ENCODE measurements at places on chromosomes 7 and 10. TPM values are rescaled to one million over a fixed set of nuclear protein-coding genes. Genes with fewer than 3 reads are reported as not detected.

GRCh38 chr10:75070961-75071428 lies 40.5 kb upstream of the SAMD8 start:
- no peak for DNase-seq
- H3K4me3 ChIP-seq = no peak overlapping the region
- no peaks in the 10 kb centered on the region for H3K36me3 ChIP-seq
- no peaks in the 10 kb centered on the region for H3K4me1 ChIP-seq
- no peak overlapping the region for H3K27ac ChIP-seq

The SMO gene
- total RNA-seq = 0.22 TPM

The CALHM1 gene
- total RNA-seq = not detected

DNA sequence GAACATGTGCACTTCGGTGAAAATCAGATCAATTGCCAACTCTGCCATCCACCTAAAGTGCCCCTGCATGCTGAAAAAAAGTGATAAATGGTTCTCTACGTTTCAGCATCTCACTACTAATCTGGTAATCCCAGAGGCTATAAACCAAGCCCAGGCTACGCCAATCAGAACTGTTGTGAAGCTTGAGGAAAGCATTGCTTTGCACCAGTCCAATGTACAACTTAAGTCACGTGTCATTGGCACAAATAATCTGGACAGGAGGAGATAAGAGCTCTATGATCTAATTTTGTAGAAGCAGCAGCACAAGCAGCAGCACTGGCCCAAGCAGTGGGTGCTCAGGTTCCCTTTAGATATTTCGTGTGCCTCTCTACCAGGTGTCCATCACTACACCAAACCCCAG lies 4.4 kb upstream of the EGR2 start:
- DNase-seq = no peak
- H3K4me3 ChIP-seq = no peak overlapping the region
- H3K36me3 ChIP-seq = no peaks in the 10 kb centered on the region
- H3K4me1 ChIP-seq = peaks cover 8% of the 10 kb centered on the region
- H3K27ac ChIP-seq = no peak overlapping the region

DNA sequence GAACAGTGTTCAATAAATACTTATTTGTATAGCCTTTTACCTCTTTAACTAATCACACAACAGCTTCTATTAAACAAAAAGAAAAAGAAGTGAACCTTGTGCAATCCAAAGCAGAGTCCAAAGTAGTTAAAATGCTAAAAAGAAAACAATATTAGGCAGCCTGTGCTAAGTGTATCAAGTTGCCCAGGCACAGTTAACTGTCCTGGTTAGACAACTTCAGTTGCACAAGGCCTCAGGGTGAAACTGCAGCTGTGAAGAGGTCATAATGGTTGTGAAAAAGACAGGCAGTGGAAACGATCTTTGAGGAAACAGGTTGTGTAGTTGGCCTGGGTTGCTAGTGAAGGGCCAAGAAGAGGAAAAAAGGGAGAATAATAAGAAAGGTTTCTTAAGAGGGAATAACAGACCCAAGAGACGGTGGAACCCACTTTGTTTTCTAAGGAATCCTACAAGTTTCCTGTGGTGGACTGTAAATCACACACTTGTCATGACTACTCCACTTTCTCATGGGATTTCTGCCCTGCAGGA lies 6.0 kb upstream of the CROT start:
- no peaks in the 10 kb centered on the region for H3K36me3 ChIP-seq
- H3K4me1 ChIP-seq = no peaks in the 10 kb centered on the region
- H3K27me3 ChIP-seq = no peaks in the 10 kb centered on the region
- H3K4me3 ChIP-seq = no peak overlapping the region

GRCh38 chr7:56110611-56111010 lies 4.3 kb upstream of the CHCHD2 start:
- no peaks in the 10 kb centered on the region for H3K36me3 ChIP-seq
- H3K27ac ChIP-seq = no peak overlapping the region
- H3K4me3 ChIP-seq = no peak overlapping the region
- no peak for DNase-seq
- peaks cover 8% of the 10 kb centered on the region for H3K4me1 ChIP-seq

- H3K27ac ChIP-seq = no peak overlapping the region
- H3K4me1 ChIP-seq = no peaks in the 10 kb centered on the region
- no peaks in the 10 kb centered on the region for H3K36me3 ChIP-seq
- H3K4me3 ChIP-seq = no peak overlapping the region
Measured at GRCh38 chr10:106169241-106169640, 995.3 kb downstream of the SORCS1 start.

The GPR141 gene
- total RNA-seq = not detected

GRCh38 chr7:64884085-64884912 lies 18.8 kb upstream of the ZNF273 start:
- peaks cover 17% of the 10 kb centered on the region for H3K27me3 ChIP-seq
- H3K36me3 ChIP-seq = no peaks in the 10 kb centered on the region
- DNase-seq = peak; percentile 7

The MCM10 gene
- 0.08 TPM for total RNA-seq

- no peak for DNase-seq
- peaks cover 5% of the 10 kb centered on the region for H3K27me3 ChIP-seq
- no peaks in the 10 kb centered on the region for H3K4me1 ChIP-seq
- H3K27ac ChIP-seq = no peak overlapping the region
- no peak overlapping the region for H3K4me3 ChIP-seq
Measured at GRCh38 chr7:93043385-93043985, 74.3 kb downstream of the SAMD9 start.

DNA sequence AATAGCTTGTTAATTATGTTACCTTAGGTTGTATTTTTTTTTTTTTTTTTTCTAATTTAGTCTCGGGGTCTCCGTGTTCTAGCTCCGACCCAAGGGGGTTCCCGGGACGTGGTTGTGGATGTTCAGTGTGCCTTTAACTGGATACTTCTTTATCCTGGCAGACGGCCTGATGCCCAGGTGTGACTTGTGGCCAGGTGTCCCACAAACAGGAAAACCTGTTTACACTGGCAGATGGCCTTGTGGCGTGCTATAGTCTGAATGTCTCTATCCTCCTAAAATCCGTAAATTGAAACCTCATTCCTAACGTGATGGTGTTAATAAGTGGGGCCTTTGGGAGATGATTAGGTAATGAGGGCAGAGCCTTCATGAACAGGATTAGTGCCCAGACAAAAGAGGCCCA lies 546.4 kb upstream of the C7orf33 start:
- no peaks in the 10 kb centered on the region for H3K36me3 ChIP-seq
- H3K4me3 ChIP-seq = no peak overlapping the region
- H3K27me3 ChIP-seq = no peaks in the 10 kb centered on the region
- DNase-seq = no peak
- H3K4me1 ChIP-seq = no peaks in the 10 kb centered on the region
- H3K27ac ChIP-seq = no peak overlapping the region

DNA sequence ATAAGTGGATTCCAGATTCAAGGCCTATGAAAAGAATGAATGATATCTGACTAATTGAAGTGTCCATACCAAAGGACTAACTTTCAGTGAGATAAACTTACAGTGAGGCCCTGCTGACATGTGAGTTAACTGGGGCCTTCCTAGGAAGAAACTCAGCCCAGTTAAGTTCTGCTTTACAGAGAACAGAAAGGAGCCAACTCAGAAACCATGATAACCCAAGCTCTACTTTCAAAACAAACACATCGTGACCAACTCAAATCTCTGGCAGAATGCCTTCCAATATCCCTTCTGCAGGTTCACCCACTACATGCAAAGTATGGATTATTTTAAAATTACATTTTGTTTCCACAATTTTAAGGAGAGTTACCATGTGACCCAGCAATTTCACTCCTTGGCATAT lies 75.8 kb upstream of the MRLN start:
- H3K27me3 ChIP-seq = no peaks in the 10 kb centered on the region
- no peak overlapping the region for H3K4me3 ChIP-seq
- H3K36me3 ChIP-seq = peaks cover 13% of the 10 kb centered on the region
- no peaks in the 10 kb centered on the region for H3K4me1 ChIP-seq
- no peak for DNase-seq

DNA sequence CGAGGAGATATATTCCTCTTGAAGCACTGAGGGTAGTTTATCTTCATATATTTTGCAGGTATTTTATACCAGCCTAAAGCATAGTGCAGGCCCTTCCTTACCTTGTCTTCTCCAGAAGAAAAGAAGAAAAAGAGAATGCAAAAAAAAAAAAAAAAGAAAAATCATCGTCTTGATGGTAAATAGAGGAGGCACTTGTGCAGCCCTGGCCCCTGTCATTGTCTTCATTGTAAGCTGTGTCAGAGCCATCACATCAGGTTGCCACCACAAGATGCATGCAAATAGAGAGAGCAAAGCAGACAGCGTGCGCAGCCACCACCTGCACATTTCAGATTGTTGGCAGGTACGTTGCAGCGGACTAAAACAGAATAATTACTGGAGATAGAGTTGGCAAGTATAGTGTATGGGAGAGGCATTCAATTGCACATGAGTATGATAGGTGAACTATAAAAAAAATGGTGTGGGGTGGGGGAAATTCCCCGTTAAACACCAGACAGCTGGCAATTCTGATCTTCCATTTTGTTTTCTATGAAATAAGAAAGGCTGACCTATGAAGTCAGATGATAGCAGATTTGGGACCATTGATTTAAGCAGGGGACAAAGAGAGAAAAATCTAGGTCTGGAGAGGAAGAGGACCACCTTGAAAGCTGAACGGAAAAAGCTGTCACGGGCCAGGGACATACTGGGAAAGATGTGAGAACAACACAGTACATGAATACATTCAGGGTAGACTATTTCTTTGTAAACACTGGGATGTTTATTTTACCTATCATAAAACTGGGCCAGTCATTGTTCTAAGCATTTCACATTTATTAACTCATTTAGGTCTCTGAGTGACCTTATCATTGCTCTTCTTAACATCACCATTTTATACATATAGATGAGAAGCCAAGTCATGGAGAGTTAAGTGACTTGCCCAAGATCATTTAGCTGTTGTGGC lies 306.3 kb upstream of the SP8 start:
- H3K27me3 ChIP-seq = no peaks in the 10 kb centered on the region
- H3K4me3 ChIP-seq = no peak overlapping the region
- no peaks in the 10 kb centered on the region for H3K36me3 ChIP-seq
- H3K4me1 ChIP-seq = no peaks in the 10 kb centered on the region
- no peak overlapping the region for H3K27ac ChIP-seq

The EN2 gene
- not detected for total RNA-seq

The TMEM225B gene
- 0.80 TPM for total RNA-seq

DNA sequence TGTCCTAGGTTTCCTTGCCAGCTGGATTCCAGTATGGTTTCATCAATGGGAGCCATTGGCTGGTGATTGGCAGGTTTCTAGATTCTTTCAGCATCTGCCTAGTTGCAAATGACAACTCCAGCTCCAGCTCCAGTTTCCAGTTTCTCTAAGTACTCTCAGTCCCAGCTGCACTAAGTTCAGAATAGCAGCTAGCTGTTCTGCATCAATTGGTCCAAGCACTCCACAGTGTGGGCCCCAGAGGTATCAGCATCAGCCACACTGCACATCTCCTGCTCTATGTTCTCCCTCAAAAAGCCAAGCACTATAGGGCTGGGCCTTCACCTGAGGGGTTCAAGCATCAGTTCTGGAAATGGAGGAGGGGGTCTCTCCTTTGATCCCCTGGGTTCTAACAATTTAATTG lies 143.4 kb downstream of the VPS50 start:
- no peaks in the 10 kb centered on the region for H3K4me1 ChIP-seq
- H3K36me3 ChIP-seq = no peaks in the 10 kb centered on the region
- H3K4me3 ChIP-seq = no peak overlapping the region
- no peak for DNase-seq
- no peak overlapping the region for H3K27ac ChIP-seq
- no peaks in the 10 kb centered on the region for H3K27me3 ChIP-seq

DNA sequence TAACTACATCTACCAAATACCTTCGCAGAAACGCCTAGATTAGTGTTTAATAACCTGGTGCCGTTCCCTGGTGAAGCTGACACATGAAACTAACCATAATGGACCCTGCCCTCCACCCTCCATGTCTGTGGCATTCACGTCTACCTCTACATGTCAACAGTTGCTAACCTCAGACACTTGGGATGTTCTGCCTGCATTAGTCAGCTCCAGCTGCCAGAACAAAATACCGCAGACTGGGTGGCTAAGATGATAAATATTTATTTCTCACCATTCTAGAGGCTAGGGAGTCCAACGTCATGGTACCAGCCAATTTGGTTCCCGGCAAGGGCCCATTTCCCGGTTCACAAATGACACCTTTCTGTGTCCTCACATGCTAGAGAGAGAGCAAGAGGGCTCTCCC lies 118.5 kb upstream of the CHST15 start:
- H3K36me3 ChIP-seq = no peaks in the 10 kb centered on the region
- H3K4me3 ChIP-seq = no peak overlapping the region
- DNase-seq = no peak
- no peak overlapping the region for H3K27ac ChIP-seq
- H3K27me3 ChIP-seq = no peaks in the 10 kb centered on the region

The PNLIP gene
- not detected for total RNA-seq

The OPN1SW gene
- total RNA-seq = not detected

The CALML3 gene
- total RNA-seq = not detected

DNA sequence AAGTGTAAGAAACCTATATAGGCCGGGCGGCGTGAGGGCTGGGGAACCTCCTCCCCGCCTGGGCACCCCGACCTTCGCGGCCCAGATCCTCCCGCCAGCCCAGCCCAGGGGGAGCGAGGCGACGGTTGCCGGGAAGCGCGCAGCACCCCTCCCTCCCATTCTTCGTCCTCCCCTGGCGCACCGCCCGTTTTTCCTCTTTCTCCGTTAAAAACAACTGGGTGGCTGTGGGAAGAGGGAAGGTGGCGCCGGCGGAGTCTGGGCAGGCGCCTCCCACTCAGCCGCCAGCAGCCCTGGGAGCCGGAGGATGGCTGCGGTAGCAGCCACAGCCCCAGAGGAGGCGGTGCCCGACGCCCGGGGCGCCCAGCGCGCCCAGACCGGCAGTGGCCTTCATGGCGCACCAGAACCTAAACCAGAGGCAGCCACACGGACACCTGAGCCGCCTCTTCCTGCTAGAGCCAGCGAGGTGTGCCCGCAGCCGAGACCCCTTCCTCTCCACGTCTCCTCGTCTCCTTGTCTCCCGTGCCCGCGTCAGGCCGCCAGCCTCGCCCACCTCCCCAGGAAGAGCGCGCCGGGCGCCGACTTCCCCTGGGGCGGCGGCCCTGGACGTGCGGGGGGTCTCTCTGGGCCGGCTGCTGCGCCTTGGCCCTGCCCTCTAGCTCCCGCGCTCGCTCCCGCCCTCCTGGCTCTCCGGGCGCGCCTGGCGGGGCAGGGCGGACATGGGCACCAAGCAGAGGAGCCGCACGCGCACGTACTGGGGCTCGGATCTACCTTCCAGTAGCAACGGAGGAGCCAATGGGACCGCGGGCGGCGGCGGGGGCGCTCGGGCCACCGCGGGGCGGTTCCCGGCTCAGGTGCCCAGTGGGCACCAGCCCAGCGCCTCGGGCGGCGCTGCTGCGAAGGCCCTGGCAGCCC lies 32.8 kb upstream of the SFTPD start:
- no peak overlapping the region for H3K27ac ChIP-seq
- H3K4me1 ChIP-seq = no peaks in the 10 kb centered on the region
- H3K4me3 ChIP-seq = no peak overlapping the region
- no peak for DNase-seq
- no peaks in the 10 kb centered on the region for H3K27me3 ChIP-seq

GRCh38 chr10:89684604-89685003 lies 16.8 kb upstream of the KIF20B start:
- DNase-seq = no peak
- no peak overlapping the region for H3K27ac ChIP-seq
- peaks cover 3% of the 10 kb centered on the region for H3K27me3 ChIP-seq
- H3K4me1 ChIP-seq = no peaks in the 10 kb centered on the region
- no peaks in the 10 kb centered on the region for H3K36me3 ChIP-seq

Data from naive thymus-derived CD4-positive, alpha-beta T cell (primary cell).